ENCODE measurements at places on chromosomes 1 and 21. TPM values are rescaled to one million over a fixed set of nuclear protein-coding genes. Genes with fewer than 3 reads are reported as not detected.

The KRTAP11-1 gene
- not detected for total RNA-seq

The CASQ2 gene
- not detected for total RNA-seq

The C1orf74 gene
- total RNA-seq, result 4.4 TPM

The HSF2BP gene
- 4.4 TPM for total RNA-seq

The GRHL3 gene
- not detected for total RNA-seq

The TMEM81 gene
- total RNA-seq, result 1.3 TPM

The PLA2G2F gene
- not detected for total RNA-seq

The ICOSLG gene
- total RNA-seq, result 1.1 TPM

The C1orf53 gene
- 3.3 TPM for total RNA-seq

The SEC22B gene
- total RNA-seq, result 63.0 TPM

The CBS gene
- total RNA-seq, result 101 TPM

The RNU11 gene
- not detected for total RNA-seq

The CYP4A11 gene
- total RNA-seq, result not detected

The TRIM45 gene
- total RNA-seq, result 0.88 TPM

The CYP2J2 gene
- 0.29 TPM for total RNA-seq

The TMEM269 gene
- total RNA-seq, result not detected

The PPM1J gene
- 0.66 TPM for total RNA-seq

The SLC5A9 gene
- not detected for total RNA-seq

The CCDC181 gene
- total RNA-seq, result under 0.01 TPM

The MINDY1 gene
- 5.9 TPM for total RNA-seq

The FAM151A gene
- not detected for total RNA-seq

The TMEM54 gene
- 29.3 TPM for total RNA-seq

The MTF1 gene
- total RNA-seq, result 4.4 TPM

The RORC gene
- total RNA-seq, result not detected

The C2CD4D gene
- total RNA-seq, result not detected

The S1PR1 gene
- 16.0 TPM for total RNA-seq

The IGSF9 gene
- total RNA-seq, result not detected

The ALG14 gene
- total RNA-seq, result 2.2 TPM

The FCRL5 gene
- not detected for total RNA-seq

The IFNGR2 gene
- total RNA-seq, result 117 TPM

The RBP7 gene
- not detected for total RNA-seq

The LCE1F gene
- not detected for total RNA-seq

The OPRD1 gene
- total RNA-seq, result not detected

The REG4 gene
- not detected for total RNA-seq

The PPP1R15B gene
- total RNA-seq, result 47.1 TPM

The TPRG1L gene
- total RNA-seq, result 17.9 TPM

Data from placental pericyte (primary cell).